Cerebellar nuclear complex (tissue), 1 donor: ENCODE measurements at places on chromosomes 2 and 18.

DNA sequence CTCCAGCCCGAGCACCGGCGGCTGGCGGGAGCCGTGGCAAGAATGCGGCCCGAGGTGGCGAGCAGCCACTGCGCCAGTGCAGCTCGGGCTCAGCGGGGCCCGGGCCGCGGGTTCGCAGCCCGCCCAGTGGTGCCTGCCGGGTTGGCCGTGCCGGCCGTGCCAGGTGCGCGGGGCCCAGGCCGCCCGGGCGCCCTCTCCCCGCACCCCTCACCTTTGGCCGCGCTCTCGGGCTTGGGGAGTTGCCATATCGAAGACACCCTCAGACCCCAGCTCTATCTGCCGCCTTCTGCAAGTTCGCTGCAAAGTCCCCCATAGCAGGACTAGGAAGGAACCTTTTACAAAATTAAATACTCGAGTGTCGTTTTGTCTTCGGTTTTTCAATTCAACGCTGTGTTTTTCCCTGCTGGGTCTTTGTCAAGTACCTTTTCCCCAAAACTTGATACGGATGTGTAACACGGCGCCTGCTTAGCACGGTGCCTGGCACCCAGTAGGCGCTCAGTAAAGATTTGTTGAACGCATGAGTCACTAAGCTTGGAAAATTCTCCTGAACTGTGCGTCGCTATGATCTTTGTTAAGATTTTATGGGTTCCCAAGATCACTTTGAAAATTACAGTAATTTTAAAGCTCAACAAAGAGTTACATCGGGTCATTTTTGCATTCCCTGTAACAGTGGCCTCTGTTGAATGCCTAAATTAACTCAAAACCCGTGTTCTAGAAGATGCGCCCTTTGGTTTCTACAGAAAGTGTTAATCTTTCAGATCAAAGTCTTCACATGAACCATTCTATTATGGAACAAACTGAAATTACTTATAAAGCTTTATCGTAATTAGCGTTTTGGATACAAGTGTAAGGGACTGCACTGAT is 750 bp downstream of the STRADB start:
- no peak for DNase-seq

- DNase-seq = no peak
These were observed 5.3 kb upstream of the NCK2 start for GRCh38 chr2:105739426-105739825.

GRCh38 chr2:235005603-235006259 is 53.9 kb downstream of the SH3BP4 start:
- no peak for DNase-seq

- DNase-seq = no peak
These were observed 11.3 kb upstream of the MPP4 start for GRCh38 chr2:201709747-201710146.

DNA sequence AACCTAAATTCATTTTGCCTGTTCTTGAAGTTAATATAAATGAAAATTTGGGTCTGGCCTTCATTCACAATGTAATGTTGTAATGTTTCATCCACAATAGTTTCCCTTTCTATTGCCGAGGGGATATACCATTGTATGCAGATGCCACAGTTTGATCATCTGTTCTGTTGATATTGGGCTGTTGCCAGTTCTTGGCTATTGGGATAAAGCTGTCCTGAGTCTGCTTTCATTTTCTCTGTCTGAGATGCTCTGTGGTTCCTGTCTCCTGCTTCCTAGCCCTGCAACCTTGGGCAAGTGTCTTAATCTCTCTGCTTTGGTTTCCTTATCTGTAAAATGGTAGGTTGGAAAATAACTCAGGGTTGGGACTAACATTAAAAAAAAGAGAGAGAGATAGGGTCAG is 25.2 kb downstream of the B3GNT2 start:
- no peak for DNase-seq

GRCh38 chr2:188765522-188766470 is 208.4 kb upstream of the COL3A1 start:
- no peak for DNase-seq

DNA sequence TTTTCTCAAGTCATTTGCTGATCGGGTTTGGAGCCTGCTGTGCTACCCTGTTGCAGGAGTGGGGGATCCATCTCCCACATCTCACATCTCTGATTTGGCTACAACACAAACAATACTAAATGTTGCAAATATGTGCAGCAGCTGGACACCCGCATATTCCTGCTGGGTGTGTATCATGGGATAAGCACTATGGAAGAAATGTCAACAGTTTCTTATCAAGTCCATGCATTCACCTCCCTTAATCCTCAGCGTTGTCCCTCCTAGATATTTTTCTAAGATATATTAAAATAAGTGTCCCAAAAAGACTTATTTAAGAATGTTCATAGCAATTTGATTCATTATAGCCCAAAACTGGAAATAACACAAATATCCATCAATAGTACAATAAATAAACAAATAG is 303.7 kb downstream of the TRIB2 start:
- no peak for DNase-seq
